Esophagus squamous epithelium (tissue), 5 donors: ENCODE measurements at places on chromosomes 7 and 10.

DNA sequence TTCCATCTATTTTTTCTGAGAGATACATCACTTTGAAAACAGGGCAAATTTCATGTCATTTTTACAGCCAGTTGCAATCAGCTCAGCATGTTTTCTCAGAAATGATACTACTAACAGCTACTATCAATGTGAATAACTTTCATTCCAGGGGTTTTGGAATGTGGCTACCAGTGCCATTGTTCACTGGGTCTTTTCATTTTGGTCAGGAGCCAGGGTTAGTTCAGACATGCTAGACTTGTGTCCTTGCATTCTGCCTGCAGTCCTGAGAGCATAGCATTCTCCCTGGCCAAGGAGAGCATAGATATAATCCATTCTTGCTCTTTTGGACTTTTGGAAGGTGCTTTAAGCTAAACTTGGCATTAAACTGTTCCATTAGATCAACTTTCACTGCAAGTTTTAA is 160.9 kb upstream of the NEBL start:
- no peak for DNase-seq

DNA sequence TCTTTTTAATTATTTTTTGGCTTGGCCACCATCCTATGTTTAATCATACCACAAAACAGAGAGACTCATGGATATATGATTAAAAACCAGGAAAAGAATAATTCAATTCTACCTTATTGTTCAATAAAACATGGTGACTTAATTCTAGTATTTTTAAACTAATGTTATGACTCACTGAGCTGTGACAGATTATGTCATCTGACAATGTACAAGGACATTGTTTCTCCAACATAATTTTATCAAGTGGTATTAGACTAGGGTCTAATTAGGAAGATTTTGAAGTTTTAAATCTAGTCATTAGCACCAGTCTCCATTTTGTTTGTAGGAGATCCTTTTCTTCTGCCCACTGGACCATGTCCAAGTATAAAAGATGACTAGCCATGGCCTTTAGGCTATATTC is 199.3 kb upstream of the MDFIC start:
- DNase-seq = no peak

DNA sequence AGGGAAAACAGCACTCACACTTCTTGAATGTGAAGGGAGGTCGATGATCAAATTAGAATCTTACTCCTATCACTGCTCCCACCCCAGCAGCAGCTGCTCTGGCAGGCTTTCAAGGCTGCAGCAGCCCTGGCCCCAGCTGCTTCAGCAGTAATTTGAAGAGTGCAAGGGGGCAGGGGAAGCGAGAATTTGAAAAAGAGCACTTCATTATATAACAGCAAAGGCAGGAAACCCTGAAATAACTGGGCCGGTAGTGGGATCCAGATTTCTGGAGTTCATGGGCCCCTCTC is 44.9 kb downstream of the MYPN start:
- DNase-seq = no peak

DNA sequence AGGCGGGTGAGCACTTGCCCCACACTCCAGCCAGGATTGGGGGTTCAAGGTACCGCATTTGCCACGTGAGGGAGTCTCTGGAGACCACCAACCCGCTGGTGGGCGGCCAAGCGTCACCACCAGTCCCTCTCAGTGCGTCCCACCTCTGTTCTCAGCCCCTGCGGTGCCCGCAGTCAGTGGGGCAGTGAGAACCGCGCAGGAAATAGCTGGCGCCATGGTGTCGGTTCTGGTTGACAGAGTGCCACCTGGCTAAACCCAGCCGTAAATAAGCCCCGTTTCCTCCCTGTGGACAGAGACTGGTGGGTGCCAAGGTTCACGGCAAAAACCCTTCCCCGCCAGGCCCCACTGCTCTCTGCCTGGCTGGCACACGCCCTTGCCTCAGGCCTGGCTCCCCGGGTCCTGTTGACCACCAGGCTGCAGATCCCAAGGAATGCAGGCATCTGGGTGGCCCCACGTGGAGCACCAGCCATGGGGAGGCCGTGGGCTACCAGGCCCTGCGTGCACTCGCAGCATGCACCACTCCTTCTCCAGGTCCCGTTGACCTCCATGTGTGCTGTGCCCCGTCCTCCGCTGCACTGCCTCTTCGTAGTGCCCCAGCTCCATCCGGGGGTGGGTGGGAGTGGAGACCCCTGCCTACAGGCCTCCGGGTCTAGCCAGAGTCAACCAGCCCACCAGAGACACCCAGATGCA is 140.0 kb downstream of the LHPP start:
- peak; percentile 19 for DNase-seq

- no peak for DNase-seq
These were observed 117.0 kb downstream of the OAT start for GRCh38 chr10:124301736-124302135.

- no peak for DNase-seq
These were observed 18.6 kb upstream of the YWHAG start for GRCh38 chr7:76377186-76377918.

DNA sequence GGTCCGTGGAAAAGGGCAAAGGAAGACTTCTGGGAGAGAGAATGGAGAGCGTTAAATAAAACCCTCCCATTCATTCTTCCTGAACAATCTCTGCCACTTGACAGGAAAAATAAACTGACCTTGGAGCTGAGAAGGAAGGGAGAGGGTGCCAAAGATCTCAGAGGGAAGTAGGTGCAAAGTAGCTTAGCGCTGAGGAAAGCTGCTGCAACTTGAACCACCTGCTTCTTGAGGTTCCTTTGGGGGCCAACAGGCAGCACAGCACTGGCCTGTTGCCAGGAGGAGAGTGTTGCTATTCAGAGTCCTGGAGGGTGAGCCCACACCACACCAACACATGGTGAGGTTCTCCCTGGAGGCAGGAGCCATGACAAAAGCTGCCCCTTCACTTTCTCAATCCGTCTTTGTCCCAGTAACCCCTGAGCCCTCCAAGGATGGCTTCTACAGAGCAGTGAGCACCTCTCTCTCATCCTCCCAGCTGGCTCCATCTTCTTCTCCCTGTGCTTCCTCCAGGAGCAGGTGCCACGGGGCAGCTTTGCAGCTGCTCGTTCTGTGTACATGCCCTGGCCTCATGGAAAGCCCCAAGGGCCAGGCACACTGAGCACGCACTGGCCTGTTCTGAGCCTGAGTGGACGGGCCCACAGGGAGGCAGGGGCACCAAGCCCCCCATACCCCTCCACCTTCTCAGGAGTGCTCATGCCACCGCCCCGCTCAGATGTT is 101.3 kb downstream of the STRA8 start:
- DNase-seq = no peak

- DNase-seq = no peak
These were observed 10.3 kb upstream of the ANKRD1 start for GRCh38 chr10:90930971-90931871.

DNA sequence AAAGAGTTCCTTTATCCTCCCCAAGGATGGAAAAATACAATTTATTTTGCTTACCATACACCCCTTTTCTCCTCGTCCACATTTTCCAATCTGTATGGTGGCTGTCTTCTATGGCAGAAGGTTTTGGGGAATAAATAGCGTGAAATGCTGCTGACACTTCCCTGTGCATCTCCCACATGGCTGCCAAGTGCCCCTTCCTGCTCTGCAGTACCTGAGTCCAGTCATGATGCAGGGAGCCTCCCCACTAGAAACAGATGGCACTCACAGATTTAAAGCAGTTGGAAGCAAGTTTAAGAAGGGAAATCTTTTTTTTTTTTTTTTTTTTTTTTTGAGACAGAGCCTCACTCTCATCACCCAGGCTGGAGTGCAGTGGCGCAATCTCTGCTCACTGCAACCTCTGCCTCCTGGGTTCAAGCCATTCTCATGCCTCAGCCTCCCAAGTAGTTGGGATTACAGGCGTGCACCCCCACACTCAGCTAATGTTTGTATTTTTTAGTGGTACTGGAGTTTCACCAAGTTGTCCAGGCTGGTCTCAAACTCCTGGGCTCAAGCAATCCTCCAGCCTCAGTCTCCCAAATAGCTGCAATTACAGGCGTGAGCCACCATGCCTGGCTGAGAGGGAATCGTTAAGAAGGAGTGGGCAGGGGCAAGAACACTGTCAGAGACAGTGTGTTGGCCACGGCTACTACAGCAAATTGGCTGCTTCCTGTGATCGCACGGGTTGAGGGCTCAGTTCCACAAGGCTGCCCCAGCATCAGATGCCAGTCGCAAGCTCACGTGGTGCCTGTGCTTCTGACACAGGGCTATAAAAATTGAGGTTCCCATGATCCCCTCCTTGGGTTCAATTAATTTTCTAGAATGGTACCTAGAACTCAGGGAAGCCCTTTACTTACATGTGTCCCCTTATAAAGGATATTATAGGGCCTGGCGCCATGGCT is 5.3 kb upstream of the PILRA start:
- no peak for DNase-seq

GRCh38 chr7:94412762-94413322 is 18.1 kb downstream of the COL1A2 start:
- no peak for DNase-seq

DNA sequence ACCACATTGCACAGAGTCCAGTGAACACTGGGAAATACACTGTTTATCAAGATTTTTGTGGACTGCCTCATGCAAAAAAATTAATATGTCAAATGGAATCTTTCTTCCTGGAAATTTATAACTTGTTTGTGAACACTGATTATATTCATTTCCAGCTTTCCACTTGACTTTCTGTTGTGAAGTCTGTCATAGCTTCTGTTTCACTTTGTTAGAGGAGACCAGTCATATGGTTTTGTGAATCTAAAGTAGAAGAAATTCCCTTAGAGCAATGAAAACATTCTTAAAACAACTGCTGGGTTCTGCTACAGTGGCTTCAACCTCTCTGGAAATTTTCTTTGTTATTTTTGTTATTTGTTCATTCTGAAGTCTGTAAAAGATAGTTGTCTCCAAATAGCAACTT is 349.5 kb upstream of the NFE2L3 start:
- no peak for DNase-seq

GRCh38 chr10:28094121-28094520 is 95.2 kb upstream of the ODAD2 start:
- DNase-seq = no peak

DNA sequence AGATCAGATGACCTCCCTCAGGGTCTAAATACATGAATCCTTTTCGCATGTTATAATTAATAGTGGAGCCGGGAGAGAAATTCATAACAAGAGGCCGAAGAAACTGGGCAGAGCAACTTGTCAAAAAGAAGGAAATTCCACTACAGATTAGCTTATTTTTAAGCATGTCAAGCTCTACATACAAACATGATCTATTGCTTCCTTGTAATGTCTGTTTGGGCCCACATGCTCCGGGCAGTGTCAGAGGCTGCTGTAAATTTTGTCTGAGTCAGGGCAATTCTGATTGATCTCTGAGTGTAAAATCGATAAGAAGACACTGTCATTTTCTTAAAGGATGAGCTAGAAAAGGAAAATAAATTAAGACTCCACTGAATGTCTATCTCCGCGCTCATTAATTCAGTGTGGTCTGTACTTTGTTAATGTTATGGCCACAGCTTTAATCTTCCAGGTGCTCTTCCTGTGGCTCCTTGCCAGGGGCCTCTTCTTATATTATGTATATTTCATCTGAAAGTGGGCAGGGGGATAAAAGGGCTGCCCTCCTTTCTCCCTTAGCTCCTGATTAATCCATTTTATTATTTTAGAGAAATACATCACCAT is 194.1 kb upstream of the SP8 start:
- no peak for DNase-seq
